ENCODE measurements at places on chromosomes 12 and 14.

GRCh38 chr14:103126873-103127304, 3.6 kb downstream of the TNFAIP2 start:
- DNase-seq, result no peak

DNA sequence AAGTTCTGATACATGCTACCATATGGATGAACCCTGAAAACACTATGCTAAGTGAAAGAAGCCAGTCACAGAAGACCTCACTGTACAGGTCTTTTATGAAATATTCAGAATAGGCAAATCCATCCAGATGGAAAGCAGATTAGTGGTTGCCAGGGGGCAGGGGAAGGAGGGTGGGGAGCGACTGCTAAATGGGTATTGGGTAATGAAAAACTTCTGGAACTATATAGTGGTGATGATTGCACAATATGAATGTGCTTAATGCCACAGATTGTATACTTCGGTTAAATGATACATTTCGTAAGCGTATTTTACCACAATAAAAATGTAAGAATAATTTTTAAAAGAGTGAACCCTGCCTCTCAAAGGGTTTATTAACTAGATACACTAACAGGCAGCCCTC, 11.8 kb upstream of the KSR2 start:
- DNase-seq, result no peak

- no peak for DNase-seq
Observed at GRCh38 chr12:52193991-52194390, 2.2 kb upstream of the KRT80 start.

DNA sequence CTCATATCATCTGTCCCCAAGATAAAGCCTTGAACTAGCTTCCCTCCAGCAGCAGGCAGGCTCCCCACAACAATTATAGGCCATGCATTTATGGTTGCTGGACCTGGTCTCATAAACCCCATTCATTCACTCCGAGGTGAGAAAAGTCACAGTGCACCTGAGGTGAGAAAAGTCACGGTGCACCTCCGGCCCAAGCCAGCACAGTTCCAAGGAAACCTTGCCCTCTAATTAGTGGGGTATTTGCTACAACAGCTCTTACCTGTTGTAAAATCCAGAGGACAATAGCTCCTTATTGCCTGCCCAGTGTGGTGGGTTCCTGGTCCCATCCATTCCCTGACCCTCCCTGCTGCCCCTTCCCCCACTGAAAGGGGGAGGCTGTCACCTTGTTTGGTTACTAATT, 65.6 kb downstream of the FBXL14 start:
- DNase-seq, result no peak

GRCh38 chr12:58310809-58311622, 369.6 kb downstream of the ATP23 start:
- DNase-seq, result no peak
